ENCODE measurements at places on chromosomes 16 and 17. TPM values are rescaled to one million over a fixed set of nuclear protein-coding genes. Genes with fewer than 3 reads are reported as not detected.

MRPL27 gene
- polyA plus RNA-seq = 138 TPM

KRTAP1-5 gene
- not detected for polyA plus RNA-seq

GCGR gene
- not detected for polyA plus RNA-seq

FOXC2 gene
- not detected for polyA plus RNA-seq

AANAT gene
- not detected for polyA plus RNA-seq

TGFB1I1 gene
- 0.38 TPM for polyA plus RNA-seq

LRRC36 gene
- polyA plus RNA-seq = 1.6 TPM

Data from neural cell (in vitro differentiated cells).